ENCODE measurements at places on chromosomes 1 and 21.

DNA sequence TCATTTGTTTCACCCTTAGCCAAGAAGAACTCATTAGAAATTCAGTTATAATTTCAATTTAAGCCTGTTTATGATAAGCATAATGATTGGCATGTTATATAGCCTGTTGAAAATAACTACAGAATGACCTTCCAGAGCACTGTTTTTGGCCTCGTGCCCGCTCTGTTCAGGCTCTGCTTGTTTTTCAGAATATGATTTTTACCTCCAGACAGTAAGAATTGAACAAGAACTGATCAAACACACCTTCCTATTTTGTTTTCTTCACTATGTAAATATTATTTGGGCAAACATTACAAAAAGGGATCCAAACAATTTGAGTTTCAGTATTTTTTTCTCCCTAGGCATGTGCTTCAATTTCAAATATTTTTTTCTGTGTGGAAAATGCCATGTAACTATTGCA is 48.1 kb upstream of the ANGPTL1 start:
- no peak for DNase-seq

DNA sequence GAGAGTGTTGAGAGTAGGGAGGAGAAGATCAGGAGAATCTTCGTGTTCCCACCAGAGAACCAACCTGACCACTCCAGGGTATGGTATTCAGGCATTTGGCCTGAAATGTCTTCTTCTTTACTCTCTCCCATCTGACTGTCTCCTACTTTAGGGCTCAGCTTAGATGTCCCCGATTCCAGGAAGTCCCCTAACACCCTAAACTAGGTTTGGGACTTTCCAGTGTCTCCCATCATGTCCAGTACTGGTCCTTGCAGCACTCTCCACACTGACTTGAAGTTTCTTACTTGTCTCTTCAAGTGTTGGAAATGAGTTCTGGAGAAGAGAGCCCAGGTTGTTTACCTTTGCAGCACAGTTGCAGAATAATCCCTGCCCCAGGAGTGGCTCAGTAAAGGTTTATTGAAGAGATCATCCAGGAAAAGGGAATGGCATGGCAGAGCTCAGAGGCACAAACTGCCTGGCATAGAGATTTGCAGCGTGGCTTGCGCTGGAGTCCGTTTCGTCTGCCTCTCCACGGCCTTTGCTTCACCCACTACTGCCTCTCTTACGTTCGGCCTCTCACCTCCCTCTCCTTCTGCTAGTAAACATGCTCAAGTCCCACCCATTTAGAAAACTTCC is 6.2 kb upstream of the ELK4 start:
- no peak for DNase-seq

DNA sequence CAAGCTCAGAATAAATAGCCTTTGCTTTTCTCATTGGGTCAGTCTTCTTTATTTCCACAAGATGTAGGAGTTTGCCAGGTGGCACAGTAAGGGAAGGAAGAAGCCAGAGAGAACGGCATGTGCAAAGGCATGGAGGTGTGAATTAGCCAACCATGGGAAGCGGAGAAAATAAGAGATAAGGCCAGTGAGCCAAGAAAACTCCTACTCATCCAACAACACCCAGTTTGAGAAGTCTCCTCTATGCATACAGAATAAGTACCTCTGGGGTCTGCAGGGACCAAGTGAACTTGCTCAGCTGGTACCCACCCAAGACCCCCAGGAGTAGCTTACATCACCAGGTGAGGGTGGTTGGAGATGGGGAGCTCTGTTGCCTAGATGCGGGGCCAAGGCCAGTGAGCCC is 66.7 kb downstream of the TAS1R2 start:
- no peak for DNase-seq

GRCh38 chr1:48903291-48903690 is 126.6 kb upstream of the BEND5 start:
- DNase-seq: no peak

GRCh38 chr1:177998696-177999631 is 29.1 kb upstream of the SEC16B start:
- no peak for DNase-seq

DNA sequence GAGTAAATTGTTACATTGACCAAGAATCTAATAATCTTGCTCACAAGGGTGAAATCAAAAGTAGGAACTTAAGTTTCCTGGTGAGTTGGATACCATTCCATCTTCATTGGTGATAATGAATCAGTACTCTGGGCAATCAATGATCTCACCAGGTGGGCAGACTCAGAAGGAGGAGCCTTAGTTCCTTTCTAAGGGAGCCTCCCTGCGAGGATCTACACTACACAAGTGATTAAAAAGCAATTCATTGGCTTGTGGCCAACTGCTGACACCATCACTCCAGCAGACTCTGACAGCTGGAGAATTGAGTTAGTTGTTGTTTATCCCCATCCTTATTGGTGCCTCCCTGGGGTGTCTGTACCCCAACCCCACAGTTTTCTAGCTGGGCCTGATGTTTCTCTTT is 84.1 kb upstream of the VANGL1 start:
- DNase-seq: no peak

DNA sequence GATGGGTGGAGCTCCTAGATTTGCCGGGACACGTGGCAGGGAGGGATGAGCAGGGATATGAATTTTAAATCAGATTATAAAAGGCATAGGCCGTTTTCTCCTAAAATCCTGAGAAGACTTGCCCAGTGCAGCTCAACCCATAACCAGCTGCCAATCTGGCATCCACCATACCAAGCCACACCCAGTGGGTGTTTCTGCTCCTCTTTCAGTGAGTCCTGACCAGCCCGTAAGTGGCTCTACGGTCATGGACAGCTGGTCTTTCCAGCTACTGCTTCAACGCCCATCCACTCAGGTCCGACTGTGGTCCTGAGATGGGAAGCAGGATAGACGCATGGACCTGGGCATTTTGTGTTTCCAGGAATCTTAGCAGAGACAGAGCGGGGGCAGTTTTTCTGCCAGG is 107.2 kb downstream of the LAMC2 start:
- no peak for DNase-seq

GRCh38 chr1:43348809-43349593 is 9.8 kb upstream of the CDC20 start:
- DNase-seq: no peak

DNA sequence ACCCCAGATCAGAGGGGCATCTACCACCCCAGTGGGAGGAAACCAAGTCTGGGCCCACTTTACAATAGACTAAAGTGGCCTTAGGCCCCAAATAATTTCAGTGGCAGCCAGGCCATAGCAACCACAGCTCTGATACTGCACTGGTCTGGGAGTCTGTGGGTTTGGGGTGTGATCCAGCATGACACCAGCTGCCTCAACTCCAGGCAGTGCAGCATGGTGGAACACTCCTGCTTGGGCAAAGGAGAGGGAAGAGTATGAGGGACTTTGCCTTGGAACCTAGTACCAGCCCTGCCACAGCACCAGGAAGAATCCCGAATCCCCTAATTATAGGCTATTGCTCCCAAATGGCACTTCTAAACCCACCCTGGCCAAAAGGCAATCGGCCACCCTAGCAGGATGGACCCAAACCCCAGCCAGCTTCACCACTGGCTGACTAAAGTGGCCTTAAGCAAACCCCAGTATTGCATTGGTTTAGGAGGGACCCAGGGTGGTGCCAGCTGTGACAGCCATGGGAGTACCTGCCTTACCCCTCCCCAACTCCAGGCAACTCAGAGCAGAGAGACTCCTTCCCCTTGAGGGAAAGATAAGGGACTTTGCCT is 47.1 kb downstream of the PACC1 start:
- DNase-seq: no peak

GRCh38 chr1:44785501-44786137 is 2.4 kb downstream of the BEST4 start:
- DNase-seq: no peak
